CD4-positive, CD25-positive, alpha-beta regulatory T cell (primary cell): ENCODE measurements at places on chromosomes 12 and 14. TPM values are rescaled to one million over a fixed set of nuclear protein-coding genes. Genes with fewer than 3 reads are reported as not detected.

SLC6A15 gene
- not detected for polyA plus RNA-seq

NRL gene
- 2.2 TPM for polyA plus RNA-seq

LTBP2 gene
- 0.02 TPM for polyA plus RNA-seq

TPPP2 gene
- not detected for polyA plus RNA-seq

EAPP gene
- 171 TPM for polyA plus RNA-seq
